ENCODE measurements at places on chromosomes 1 and 21.

DNA sequence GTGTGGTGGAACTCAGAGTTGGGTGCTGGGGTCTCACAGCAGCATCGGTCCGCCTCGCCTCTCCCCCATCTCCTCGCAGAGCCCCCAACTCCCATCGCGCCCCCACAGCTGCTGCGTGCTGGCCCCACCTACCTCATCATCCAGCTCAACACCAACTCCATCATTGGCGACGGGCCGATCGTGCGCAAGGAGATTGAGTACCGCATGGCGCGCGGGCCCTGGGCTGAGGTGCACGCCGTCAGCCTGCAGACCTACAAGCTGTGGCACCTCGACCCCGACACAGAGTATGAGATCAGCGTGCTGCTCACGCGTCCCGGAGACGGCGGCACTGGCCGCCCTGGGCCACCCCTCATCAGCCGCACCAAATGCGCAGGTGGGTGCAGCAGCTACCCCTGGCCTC lies 24.2 kb downstream of the PTPRU start:
- no peak for DNase-seq

GRCh38 chr1:36014722-36015220 lies 69.1 kb upstream of the TEKT2 start:
- no peak for DNase-seq

- DNase-seq, result no peak
Observed at GRCh38 chr1:159207774-159208173, 3.1 kb downstream of the ACKR1 start.

- DNase-seq, result no peak
Observed at GRCh38 chr1:9699361-9699760, 47.8 kb downstream of the PIK3CD start.

DNA sequence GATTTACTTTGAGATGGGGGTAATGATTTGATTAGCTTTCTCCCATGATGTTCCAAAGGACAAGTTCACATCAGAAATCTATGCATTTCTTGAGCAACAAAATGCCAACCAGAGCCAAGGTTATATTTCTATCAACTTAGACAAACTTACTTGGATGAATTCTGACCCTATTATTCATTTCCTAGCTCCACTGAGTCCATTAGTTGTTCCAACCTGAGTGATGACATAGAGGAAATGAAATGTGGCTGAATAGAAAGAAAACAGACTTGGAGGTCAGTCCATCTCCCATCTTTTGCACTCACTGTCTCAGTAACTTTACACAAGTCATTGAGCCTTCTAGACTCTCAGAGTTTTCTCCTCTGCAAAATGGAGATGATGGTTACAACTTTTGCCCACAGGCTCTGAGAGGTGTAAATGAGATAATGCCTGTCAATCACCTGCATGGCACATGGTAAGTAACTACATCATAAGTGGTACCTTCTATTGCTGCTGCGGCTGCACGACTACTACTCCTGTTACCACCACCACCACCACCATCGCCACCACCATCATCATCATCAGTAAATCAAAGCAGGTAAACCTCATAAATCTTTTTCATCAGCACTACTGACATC lies 98.2 kb downstream of the PTPN14 start:
- DNase-seq, result no peak

GRCh38 chr1:36487906-36488305 lies 5.2 kb upstream of the CSF3R start:
- DNase-seq, result no peak

DNA sequence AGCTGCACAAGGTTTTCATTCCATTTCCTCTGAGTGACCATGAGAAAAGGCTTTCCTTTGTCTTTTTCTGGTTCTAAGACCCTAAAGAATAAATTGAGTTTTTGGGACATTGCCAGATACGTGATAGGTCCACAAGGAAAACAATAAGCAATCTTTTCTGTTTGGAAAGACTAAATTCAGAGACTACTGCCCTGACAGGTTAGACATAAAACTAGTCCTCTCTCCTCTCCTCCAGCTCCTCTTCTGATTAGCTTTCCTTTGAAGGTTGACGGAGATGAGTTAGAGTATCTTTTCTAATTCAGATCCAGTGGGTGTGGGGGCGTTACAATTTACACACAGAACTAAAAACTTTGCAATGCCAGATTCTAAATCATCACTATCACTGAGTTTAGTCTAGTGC lies 57.8 kb upstream of the C1orf53 start:
- no peak for DNase-seq

DNA sequence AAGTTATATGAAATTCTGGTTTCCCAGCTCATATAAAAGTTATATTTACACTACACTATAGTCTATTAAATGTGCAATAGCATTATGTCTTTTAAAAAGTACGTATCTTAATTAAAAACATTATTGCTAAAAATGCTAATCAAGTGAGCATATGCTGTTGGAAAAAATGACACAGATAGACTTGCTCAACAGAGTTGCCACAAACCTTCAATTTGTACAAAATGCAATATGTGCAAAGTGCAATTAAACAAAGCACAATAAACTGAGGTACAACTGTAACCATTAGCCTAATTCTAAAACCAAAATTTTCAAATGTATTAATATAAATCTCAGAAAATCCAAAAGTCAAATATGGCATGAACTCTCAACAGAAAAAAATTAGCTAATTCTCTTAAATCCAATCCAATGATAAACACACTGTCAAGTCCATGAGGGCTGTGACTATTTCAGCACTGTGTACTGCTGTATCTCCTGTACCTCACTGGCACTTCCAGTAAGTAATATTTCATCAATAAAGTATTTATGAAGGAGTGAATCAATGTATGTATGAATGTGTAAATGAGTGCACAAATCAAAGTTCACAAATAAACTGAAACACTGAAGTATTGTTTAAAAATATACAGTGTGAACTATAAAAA lies 116.3 kb downstream of the AKT3 start:
- no peak for DNase-seq

- DNase-seq, result peak; percentile 87
Observed at GRCh38 chr1:178532392-178532791, 19.5 kb downstream of the TEX35 start.

DNA sequence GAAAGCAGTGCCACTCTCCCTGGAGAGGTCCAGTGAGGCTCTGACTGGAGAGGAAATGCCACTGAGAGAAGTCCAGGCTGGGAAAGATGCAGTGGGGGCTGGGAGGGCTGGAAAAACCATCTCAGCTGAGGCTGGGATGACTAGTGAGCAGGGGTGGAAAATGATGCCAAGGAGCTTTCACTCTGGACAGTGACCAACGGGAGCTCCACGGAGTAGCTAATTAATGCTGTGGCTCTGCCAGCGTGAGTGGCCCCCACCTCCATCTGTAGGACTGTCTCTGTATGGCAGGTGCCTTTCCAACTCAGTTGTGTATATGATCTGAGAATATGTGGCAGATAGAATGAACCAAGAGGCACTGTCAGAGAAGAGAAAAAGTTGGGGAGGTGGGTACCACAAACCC lies 86.7 kb downstream of the DDX20 start:
- DNase-seq, result no peak

- DNase-seq, result no peak
Observed at GRCh38 chr1:199920635-199921034, 106.9 kb upstream of the NR5A2 start.

Measured in ovary (tissue), 10 donors.